ENCODE measurements at places on chromosomes 12 and 14.
A peak's percentile ranks its signal among the peaks of the same experiment; 100 is the strongest.

GRCh38 chr14:75375983-75376382, 51.8 kb upstream of the JDP2 start:
- no peak for DNase-seq

DNA sequence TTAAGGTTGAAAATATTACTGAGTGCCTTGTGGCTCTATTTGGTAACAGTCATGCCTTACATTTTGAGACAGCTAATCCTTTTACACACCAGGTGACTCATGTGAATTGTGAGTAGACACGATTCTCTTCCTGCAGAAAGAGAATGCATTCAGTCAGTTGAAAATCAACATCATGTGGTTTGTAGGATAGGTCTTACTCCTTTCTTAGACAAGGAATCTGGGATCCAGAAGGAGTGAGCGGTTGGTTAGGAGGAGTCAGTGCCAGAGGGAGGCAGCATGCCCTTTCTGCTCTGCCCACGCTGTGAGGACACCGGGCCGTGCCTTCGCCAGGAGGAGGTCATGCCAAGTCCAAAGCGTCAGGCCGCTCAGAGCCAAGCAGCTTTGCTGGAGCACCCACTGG, 47.6 kb downstream of the TRAF3 start:
- DNase-seq: no peak

- no peak for DNase-seq
These were observed 22.4 kb downstream of the ENTPD5 start for GRCh38 chr14:73996731-73997107.

- DNase-seq: peak; percentile 90
These were observed 16.2 kb downstream of the PYGL start for GRCh38 chr14:50928002-50928635.

DNA sequence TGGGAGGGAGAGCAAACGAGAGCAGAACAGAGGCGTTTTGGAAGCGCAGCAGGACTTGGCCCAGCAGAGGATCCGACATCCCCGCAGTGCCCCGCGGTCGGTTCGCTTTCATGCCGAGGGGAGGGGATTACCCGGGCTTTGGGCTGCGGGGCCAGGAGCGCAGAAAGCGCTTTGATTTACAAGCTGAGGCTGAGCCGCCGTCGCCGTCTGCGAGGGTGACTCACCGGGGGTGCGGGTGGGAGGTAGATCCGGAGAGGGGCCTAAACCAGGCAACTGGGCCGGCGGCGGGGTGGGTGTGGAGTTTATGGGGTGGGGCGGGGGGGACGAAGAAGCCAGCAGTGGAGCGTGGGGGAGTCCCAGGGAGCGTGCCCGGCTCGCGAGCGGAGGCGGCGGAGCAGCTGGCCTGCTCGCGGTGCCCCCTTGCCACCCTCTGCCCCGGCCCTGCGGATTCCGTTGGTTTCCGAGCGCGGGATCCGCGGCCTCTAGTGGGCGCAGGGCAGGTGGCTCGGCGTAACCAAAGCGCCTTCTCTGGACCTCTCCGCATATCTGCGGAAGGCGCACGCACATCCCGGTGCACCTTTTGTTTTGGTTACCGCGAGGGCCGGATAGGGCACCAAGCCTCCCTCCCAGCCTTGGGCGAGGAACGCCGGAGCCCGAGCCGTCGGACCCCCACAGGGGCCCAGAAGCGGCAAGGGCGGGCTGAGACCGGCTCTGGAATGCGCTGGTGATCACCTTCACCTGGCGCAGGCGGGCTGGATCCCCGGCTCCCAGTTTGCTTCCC, 2.6 kb downstream of the SIX4 start:
- DNase-seq: no peak

DNA sequence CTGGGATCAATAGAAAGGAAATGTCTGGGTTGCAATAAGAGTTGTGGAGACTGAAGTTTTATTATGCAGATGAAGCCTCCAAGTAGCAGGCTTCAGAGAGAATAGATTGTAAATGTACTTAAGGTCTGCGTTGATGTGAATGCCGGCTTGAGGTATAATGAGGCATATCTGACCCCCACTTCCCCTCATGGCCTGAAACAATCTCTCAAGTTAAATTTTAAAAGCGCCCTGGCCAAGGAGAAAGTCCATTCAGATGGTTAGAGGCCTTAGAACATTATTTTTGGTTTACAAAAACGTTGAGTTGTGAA, 28.3 kb upstream of the HIGD1C start:
- DNase-seq: no peak

- no peak for DNase-seq
These were observed 20.2 kb downstream of the TMEM106C start for GRCh38 chr12:47983541-47984115.

GRCh38 chr12:29086325-29087271, 62.5 kb upstream of the FAR2 start:
- no peak for DNase-seq

All from GM04504 (cell line).